ENCODE measurements at places on chromosomes 1 and 21.

DNA sequence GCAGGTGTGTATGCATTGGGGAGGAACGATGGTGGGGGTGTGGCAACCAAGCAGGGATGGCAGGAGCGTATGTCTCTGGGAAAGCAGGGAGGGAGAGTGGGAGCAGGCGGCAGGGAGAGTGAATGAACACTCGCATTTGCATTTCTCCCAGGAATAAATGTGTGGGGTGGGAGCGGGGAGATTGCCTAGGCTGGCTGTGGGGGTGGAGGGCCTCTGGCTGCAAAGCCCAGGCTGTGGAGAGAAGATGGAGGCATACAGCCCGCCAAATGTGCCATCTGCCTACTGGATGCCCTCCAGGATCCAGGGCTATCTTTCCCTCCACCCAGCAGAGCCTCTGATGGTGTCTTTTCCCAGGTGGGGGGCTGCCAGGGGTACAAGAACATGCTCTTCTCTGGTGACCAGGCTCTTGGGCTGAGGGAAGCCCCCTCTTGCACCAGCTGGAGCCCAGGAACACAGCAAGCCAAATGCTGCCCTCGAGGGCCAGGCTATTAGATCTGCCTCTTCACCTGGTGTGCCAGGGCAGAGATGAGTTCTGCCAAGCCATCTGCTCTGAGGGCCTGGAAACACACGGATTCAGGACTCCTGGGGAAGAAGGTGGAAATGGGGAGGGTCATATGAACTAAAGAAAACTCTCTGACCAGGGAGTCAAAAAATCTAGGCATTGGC lies 1.7 kb upstream of the OPTC start:
- no peak for DNase-seq

GRCh38 chr1:17762313-17762712 lies 7.2 kb downstream of the ACTL8 start:
- no peak for DNase-seq

- no peak for DNase-seq
Measured at GRCh38 chr1:92945748-92946270, 15.5 kb downstream of the DIPK1A start.

DNA sequence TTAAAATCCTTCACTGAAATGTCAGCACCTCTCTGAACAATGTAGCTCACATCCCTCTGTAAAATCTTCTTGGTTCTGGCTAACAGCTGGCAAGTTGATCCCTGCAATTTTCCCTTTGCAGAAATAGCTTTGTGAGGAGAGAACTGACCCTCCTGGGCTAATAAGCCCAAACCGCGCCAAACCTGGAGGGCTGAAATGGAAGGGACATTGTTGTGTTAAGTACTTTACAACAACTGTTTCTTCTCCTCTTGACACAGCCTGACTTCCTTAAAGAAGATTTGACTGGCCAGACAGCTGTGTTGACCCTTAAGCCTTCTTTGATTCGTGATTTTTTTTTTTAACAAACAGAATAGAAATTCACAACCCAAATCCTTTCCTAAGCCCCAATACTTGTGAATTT lies 5.7 kb downstream of the LMX1A start:
- no peak for DNase-seq
